ENCODE measurements at places on chromosomes 1 and 21.
A peak's percentile ranks its signal among the peaks of the same experiment; 100 is the strongest.

- no peak for DNase-seq
These were observed 24.2 kb upstream of the PHGDH start for GRCh38 chr1:119687434-119688079.

- peak; percentile 85 for DNase-seq
These were observed 21.7 kb downstream of the INTS3 start for GRCh38 chr1:153749408-153750005.

- DNase-seq, result no peak
These were observed 118.1 kb downstream of the EPHB2 start for GRCh38 chr1:22828484-22829308.

DNA sequence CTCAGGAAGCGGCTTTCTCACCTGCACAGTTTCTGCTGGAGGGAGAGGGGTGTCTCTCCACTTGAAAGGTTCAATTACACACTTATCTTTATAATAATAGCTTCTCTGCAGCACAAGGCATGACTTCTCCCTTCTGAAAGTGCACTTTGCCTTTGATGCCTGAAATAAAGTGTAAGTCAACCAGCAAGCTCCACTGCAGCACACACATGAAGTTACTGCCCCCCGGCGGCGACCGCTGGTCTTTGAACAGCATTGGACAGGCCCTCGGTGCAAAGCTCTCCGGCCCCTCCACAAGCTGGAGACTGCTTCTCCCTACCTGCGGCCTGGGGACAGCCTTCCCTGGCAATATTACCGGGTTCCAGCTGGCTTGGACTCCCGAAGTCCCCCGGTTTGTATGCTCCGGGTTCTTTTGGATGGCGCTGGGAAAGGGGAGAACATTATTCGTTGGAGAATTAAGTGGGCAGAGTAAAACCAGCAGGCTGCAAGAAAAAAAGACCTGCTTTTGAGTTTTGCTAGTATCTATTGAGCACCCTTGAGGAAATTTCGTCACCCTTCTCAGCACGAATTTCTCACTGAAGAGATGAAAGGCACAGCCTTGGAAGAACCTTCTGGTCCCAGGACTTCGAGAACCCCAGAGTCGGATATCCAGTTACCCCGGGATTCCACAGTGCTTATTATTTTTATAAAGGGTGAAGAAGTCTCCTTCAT, 11.8 kb downstream of the RCAN1 start:
- DNase-seq, result peak; percentile 57

- DNase-seq, result no peak
These were observed 64.4 kb downstream of the XCL1 start for GRCh38 chr1:168640836-168641235.

- DNase-seq, result no peak
These were observed 17.1 kb downstream of the CAPZA1 start for GRCh38 chr1:112636597-112637253.

GRCh38 chr21:34219334-34220060, 144.3 kb upstream of the KCNE2 start:
- no peak for DNase-seq

All from RPMI8226 (cell line).